ENCODE measurements at places on chromosomes 16 and 17.

DNA sequence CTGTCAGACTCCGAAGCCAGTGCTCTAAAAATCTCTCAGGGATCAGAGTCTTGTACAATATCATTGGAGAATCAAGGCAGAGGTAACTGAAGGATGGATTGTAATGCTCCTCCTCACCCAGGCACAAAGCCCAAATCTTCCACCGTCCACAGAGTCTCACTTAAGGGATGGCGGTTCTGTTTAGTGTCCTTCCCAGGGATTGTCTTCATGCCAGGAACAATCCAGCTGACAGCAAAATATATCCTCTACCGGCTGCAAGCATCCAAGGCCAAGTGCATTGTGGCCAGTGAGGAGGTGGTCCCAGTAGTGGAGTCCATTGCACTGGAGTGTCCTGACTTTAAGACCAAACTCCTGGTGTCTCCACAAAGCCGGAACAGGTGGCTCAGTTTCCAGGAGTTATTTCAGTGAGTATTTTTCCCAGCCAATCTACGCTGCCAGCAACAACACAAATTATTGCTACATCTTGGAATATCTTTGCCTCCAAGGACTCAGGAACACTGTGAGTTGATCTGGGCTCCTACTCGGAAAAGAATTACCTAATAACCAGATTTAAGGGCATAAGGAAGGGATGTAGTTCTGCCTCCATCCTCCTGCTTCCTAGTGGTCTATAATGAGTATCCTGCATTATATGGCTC is 13.9 kb upstream of the ACSM1 start:
- DNase-seq = no peak

GRCh38 chr17:15740570-15741120 is 8.6 kb downstream of the TBC1D26 start:
- no peak for DNase-seq

- DNase-seq = no peak
These were observed 11.1 kb downstream of the MGAT5B start for GRCh38 chr17:76879254-76879653.

DNA sequence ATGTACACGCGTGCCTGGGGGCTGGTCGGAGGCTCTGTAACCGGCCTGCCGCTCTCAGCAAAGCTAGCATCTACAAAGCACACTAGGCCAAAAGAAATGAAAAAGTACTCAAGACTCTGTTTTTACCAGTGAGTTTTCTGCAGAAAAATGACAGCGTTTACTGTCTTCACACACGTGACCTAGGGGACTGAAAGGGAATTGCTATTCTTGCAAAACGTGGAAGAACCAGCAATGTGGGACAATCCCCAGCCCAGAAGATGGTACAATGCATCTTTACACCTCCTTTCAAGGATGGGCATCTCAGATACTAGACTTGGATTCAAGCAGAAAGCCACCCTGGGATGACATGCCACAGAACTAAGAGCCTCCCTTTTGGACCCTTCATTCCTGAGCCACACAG is 41.5 kb downstream of the NDEL1 start:
- DNase-seq = no peak

DNA sequence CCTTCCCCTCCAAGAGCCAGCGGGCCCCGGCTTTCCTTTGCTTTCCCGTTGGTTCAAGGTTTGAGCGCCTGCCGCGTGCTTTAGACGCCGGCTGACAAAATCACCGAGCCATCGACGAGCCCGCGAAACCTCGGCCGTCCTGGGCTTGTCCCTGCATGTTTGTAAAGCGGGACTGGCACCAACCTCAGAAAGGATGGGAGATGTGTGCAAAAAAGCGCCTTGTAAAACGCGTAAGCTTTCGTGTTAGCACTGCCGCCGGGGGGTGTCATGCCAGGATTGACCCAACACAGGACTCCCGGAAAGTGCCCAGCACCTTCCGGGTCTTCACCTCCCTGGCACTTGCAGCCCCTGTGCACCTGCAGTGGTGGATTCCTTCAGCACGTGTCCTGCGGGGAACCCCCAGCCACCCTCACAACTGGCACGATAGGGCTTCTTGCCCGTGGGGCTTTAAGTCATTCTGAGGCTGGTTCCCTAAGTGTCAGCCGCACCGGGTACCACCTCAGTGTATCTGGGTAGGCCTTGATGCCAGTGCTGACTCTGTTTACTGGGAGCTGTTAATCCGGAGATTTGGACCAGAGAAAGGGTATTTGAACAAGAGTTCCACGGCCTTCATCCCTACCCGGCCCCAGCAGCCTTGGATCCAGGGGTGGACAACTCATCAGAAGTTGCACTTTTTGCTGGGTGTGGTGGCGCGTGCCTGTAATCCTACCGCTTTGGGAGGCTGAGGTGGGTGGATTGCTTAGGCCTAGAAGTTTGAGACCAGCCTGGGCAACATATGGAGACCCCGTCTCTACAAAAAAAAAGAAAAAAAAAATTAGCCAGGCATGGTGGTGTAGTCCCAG is 817 bp downstream of the NDUFAF8 start:
- peak; percentile 15 for DNase-seq

DNA sequence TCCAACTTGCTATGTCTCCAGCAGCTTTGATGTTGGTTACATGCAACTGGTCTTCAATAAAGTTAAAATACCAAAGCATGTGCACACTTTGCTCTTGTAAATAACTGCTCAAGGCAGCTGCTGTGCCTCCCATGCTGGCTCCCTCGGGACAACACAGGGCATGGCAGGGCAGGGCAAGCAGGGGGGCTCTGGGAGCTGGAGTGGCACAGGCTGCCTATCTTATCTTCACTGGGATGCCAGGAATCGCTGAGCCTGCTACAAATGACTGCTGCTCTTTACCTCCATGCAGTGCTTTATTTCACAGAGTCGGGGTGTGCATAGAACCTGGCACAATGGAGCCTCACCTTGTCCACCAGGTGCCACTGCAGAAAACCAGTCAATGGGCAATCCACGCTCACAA is 21.8 kb downstream of the PEMT start:
- DNase-seq = no peak

DNA sequence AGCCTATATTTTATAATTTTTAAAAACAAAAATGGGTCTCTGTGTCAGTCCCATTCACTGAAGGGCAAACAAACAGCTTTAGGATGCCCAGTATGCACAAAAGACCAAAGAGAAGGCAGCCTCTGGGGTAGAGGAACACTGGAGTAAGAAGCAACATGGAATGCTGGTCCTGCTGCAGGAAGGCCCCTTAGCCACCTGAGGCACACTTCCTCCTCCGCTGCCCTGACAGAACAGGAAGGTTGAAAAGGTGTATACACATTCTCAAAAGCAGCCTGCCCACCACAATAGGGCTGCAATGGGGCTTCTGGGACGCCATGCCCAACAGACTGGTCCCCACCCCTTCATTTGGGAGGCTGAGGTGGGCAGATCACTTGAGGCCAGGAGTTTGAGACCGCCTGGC is 19.5 kb downstream of the TOM1L2 start:
- DNase-seq = no peak

DNA sequence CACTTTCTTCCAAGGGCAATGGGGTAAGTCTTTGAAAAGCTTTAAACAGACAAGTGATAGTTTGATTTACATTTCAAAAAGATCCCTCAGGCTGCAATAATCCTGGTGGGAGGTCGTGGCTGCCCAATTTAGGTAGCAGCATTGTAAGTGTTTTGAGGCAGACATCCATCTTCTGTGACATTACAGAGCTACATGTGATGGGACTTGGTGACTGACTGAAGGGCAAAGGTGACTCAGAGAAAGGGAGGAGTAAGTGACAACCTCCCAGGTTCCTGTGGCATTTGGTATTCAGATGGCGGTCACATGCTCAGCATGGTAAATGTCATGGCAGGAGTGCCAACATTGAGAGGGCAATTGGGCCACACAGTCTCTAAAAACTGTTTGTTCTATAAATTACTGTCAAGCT is 26.5 kb downstream of the STAT3 start:
- no peak for DNase-seq

GRCh38 chr17:28860363-28860808 is 5.6 kb downstream of the ERAL1 start:
- no peak for DNase-seq

- DNase-seq = no peak
These were observed 694.4 kb downstream of the MAF start for GRCh38 chr16:78906135-78906534.

DNA sequence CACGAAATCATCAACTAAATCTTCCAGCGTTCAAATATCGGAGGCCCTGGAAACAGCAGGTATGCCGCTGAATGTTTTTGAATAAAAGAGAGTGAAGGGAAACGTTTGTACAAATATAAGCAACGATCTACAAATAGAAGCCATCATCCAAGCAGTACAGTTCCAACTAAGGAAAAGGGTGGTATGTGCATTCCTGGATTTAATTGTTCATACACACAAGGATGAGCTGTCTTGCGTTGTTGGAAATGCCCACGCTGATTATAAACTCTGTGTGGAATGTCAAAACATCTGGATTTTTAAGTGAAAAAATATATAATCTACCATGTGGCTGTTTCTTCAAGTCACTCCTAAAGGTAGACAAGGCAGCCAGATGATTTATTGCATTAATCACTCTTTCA is 191.8 kb upstream of the HSBP1 start:
- no peak for DNase-seq

GRCh38 chr17:6460531-6461161 is 16.4 kb downstream of the PIMREG start:
- no peak for DNase-seq

DNA sequence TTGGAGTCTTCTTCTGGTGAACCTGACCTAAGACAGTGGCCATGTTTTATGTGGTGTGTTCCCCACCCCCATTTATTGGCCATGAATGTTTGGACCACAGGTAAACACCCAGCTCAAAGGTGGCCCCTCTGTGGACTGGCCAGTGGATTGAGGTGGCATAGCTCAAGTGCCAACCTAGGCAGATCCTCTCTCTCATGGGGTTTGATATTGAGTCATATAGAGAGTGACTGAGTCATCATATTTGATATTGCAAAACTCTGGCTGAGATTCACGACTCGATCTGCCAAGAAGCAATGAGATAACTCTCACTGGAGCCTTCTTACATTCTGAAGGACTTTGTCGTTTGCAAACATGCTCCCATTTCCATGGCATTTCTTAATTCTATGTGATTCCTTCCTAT is 10.5 kb upstream of the TEKT3 start:
- no peak for DNase-seq

DNA sequence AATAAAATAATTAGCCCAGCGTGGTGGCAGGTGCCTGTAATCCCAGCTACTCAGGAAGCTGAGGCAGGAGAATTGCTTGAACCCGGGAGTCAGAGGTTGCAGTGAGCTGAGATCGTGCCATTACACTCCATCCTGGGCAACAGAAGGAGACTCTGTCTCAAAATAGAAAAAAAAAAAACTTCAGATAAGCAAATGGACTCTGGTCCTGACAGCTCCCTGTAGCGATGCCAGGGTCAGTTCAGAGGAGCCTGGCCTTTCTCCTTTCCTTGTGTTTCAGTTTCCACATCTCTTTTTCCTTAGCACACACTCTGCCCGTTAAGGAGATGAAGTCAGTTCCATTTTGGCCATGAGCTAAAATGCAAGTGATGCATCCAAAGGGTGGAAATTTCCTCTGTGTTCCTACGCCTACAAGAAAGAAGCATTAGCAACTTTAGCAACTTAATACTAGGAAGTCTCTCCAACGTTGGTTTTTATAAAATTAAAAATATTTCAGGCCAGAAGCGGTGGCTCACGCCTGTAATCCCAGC is 11.6 kb upstream of the GRB2 start:
- DNase-seq = no peak

DNA sequence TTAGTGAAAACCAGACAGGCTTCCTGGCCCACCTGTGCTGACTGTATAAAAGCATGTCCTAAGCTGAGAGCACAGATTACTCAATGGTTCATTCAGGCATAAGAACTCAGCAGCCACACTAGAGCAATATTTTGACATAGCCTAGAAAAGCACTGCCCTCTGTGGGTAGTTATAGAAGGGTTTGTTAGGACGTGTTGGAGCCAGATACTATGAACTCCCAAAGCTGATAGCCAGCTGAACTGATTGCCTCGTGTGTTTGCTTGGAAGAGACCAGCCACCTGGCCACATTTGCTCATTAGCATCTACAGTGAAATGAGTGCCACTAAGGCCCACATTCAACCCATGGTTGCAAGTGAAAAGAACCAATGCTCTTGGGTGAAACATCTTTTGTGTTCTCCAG is 30.8 kb upstream of the ABCA5 start:
- peak; percentile 15 for DNase-seq

DNA sequence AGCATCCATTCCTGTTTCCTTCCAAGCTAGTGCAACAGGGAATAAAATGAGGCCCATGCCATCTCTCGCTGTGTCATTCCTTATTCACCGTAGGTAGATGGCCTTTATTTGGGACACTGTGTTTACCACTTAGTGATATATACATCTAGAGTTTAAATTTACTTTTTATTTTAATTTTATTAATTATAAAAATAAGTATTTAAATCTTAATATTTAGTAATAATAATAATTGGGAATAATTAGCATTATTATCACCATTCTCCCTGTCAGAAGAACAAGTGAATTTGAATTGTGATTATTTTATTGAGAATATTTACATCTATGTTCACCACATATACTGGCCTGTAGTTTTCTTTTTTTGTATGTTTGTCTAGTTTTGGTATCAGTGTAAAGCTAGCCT is 692.9 kb upstream of the KIF2B start:
- no peak for DNase-seq

DNA sequence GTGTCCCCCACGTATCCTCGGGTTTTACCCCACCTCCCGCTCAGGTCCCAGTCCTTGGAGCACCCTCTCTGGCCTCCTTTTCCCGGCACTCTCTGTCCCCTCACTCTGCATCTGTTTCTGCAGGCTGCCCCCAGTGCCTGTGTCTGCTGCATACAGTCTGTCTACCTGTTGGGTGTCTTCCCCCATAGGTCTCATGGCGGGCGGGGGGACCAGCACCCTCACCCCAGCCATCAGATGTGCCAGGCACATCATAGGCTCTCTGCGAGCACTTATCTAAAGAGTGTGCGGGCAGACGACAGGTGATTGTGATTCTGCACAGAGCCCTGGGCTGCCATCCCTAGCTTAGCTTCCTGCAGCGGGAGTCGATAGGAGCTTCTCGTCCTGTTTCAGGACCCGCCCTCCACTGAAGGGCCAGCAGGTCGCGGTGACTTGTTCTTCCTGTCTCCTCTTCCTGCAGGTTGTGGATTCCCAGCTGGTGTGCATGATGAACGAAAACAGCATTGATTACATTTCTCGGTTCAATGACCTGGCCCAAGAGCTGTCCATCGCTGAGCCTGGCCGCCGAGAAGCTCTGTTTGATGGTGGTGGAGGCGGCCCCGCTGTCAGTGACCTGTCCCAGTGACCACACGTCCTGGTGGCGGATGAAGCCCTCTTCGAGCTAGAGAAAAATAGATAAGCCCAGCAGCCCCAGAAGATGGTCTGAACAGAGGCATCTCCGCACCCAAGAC is 4.5 kb upstream of the JPT2 start:
- no peak for DNase-seq

DNA sequence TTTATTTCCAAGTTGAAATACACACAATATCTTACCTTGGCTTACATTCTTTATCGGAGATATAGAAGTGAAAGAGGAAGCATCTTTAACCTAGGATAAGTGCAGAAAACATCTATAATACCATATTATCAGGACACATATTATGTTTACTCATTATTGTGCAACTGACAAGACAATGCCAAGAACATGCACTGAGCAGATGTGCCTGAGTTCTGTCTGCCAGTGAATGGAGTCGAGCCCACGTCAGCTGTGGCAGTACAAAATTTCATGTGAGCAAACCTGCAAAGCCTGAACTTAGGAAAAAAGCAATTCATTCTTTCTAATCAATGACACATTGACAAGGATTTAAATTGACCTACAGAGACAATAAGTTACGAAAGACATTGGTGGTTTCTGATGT is 154.4 kb downstream of the AXIN2 start:
- no peak for DNase-seq

- no peak for DNase-seq
These were observed 56.0 kb upstream of the SMURF2 start for GRCh38 chr17:64718058-64718457.

GRCh38 chr17:56708220-56708558 is 114.7 kb downstream of the NOG start:
- DNase-seq = no peak

Measured in NCI-H1092 treated with DMSO at 0.1 percent for 48 hours (cell line).